Hepatic stellate cell (primary cell): ENCODE measurements at places on chromosomes 6 and 20.

DNA sequence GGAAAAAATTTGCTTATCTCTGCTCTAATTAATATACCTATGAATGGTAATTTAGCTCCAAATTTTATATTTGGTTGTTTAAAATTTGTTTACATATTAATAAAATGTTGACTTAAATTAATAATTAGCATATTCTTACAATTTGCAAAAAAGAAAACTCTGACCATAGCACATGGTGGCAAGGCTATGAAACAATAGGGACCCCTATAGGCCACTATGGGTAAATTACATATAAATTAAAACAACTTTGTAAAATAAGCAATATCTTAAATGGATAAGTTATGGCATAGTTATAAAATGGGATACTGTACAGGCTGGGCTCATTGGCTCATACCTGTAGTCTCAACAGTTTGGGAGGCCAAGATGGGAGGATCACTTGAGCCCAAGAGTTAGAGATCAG, 76.0 kb downstream of the MKKS start:
- DNase-seq = no peak

DNA sequence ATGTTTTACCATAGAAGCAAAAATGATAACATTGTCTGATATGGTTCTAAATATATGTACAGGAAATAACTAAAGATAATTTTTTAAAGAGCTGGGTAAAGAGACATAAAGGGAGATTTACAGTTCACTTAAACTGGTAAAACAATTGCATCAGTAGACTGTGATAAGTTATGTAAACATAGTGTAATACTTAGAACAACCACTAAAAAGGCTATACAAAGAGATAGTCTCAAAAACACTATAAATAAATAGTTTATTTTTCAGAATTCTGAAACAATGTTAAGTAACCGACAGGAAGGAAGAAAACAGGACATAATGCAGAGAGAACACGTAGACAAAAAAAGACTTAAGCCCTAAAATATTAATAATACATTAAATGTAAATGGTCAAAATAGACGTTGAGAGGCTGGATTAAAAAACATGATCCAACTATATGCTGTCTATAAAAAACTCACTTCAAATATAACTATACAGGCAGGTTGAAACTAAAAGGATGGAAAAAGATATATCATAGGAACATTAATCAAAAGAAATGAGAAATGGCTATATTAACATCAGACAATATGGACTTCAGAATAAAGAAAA, 32.7 kb upstream of the ATXN1 start:
- DNase-seq = no peak

DNA sequence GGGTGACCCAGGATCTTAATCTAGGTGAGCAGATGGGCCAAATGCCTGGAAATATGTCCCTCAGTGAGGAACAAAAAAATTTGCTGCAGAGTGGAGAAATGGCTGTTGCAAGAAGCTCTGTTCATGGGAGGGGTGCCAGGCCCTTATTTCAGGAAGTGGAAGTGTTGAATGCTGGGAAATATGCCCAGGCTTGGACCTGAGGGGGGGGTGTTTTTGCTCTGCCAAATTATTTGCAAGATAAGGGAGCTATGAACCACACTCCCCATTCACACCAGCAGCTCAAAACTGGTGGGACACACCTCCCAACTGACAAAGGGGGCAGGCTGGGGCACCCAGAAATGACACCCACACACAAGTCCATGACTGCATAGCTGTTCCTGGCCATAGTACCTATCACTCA, 8.7 kb downstream of the CST4 start:
- DNase-seq = no peak

DNA sequence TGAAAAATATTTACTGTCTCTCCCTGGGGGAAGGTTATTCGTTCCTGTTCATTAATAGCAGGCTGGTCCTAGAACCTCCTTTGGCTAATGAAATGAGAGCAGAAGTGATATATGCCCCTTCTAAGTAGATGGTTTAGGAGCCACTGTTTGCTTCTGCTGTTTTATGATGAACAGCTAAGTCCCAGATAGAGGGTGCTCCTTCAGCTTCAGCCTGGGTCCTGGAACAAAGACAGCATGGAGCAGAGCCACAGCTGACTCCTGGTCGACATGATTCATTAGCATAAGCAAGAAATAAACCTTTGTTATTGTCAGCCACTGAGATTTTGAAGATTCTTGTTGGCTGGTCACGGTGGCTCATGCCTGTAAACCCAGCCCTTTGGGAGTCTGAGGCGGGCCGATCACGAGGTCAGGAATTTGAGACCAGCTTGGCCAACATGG, 47.8 kb upstream of the ARMC2 start:
- no peak for DNase-seq

DNA sequence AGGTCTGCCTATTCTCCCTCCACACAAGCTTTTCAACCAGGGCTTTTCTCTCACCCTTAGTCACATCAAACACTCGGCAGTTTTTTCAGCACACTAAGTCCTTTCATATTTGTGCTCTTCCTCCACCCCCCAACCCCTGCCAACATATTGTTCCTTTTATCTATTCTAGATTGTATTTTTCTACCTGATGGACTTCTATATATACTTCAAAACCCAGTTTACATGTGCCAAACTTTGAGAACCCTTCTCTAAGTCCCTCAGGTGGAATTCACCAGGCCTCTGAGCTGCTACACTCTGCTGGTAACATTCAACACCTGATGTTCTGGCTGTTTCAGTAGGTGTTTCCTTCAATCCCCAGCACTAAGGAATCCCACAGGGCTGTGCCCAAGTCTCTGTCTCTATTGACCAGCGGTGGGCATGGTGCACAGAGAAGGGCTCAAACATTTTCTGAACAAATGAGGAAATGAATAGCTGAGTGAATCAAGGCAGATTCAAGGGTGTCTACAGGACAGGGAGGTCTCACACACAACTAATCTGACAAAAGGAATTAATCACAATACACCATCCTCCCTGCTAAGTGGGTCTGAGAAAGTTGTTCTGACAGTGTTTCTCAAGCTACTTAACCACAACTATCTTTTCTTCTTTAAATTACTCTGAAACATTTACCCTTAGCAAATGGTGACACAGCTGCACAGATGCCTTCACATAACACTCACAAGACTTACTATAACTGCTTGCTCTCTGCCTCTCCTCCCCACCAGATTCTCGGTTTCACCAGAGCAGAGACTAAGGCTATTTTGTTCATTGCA, 166.5 kb downstream of the TSHZ2 start:
- no peak for DNase-seq

DNA sequence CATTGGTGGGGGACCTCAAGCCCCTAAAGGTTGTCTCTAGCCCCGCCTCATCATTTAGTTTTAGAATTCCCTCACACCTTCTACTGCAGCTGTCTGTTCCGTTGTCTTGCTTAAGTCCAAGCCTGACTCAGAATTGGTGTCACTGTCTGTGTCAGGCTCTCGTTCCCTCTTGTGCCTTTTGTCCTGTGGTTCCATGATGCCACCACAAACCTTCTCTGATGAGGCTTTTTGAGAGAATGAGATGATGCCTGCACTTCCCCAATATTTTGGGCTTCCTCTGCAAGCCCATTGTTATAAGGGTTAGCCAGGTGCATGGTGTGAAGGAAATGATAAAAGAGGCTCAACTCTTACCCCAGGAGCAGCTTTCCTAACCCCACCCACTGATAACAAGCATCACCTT, 8.1 kb upstream of the AKIRIN2 start:
- DNase-seq = no peak

DNA sequence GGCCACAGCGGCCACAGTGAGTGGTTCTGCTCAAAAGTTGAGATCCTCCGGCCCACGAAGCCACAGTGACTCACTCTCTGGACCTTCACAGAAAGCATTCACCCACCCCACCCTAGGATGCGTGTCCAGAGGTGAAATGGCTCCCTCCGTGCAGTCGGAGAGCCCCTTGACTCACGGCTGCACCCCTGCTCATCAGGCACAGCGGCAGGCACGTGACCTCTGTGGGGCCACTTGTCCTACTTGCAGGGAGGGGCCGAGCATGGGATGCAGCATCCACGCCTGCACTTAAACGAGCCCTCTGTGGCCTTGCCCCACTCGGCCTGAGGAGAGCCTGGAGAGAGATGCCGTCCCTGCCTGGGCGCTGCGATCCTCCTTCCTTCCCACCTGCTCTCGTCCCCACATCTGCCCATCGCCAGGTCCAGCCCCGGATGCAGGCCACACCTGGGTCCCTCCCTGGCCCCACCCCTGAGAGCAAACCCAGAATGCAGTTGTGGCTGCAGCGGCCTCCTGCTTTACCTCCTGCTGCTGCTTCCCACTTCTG, 28.7 kb downstream of the NTSR1 start:
- DNase-seq = no peak

GRCh38 chr6:130913120-130913519, 85.9 kb downstream of the SMLR1 start:
- no peak for DNase-seq

DNA sequence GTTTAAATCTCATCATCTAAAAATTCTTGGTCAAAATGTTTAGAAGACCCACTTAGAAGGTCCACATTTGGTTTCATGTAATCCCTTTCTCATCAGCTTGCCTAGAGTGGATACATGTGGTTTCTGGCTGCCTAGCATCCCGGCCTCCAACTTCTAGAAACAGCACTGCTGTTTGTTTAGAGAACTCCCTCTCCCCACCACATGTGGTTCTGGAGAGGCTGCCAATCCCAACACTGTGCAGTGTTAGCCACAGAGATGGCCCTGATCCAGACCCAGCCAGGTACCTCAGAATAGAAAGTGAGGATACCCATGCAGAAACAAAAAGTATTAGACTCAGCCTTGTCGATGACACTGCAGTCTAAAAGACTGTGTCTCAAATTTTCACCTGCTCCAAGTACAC, 241.8 kb downstream of the BCKDHB start:
- no peak for DNase-seq

DNA sequence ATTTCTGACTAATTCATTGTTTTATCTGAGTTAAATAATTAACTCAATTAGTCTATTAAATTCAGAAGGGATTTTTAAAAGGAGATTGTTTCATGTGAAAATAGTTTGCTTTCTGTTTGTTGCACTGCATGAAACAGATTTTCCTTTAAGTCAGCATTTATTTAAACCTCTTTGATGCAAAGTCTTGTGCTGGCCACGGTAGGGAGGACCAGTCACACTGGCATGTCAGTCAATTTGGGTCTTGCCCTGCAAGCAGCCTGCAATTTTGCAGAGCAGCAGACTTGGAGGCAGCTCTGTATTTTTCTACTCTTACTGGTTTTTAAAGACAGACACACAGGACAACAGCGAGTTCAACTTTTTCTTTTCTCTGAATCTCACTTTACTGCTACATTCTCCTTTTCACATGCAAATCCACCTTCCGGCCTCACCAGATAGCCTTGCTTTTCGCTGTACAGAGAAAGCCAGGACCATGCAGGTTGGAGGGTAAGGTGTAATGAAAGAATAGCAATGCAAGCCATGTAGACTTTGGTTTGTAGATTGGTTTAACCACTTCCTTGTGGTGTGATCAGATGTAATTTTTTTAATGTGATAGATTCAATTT, 689.9 kb upstream of the AGPAT4 start:
- DNase-seq = no peak

- no peak for DNase-seq
These were observed 24.5 kb upstream of the HLA-A start for GRCh38 chr6:29917857-29918256.

GRCh38 chr6:131492932-131493573, 80.0 kb upstream of the ARG1 start:
- DNase-seq = no peak

DNA sequence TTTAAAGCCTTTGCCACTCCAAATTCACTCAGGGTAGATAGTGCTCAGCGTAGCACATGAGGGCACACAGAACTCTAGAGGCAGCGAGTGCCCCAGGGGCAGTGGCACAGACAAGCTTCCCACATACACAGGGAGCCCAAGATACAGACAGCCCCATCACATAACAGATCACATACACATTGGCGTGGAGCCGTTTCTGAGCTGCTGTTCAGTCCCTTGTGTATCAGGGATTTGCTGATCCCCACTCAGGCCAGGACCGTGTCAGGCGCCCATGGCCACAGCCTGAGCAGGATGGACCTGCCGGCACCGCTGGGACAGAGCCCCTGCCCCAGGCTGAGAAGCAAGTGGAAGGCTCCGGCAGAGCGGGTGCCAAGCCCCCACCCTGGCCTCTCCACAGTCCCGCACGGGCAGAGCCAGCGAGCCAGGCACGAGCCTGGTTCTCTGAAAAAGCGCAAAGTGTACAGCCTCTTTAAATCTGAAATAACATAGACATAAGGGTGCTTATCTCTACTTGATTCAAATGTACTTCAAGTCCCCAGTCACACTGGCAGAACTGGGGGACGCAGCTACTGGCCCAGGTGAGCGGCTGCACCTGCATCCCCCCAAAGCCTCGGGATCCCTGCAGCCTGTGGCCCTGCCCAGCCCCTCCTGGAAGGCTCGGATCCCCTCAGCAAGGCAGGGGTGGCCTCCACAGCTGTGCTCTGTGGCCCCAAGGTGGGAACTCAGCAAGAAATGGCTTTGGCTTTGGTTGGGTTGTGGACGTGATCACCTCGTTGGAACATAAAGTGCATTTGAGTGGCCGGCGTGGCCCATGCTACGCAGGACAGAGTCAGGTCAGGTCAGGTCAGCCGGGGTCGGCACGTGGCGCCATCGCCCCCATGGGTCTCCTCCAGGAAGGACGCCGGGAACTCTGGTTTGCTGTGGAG, 231.3 kb downstream of the ERMARD start:
- DNase-seq = no peak

GRCh38 chr6:166304106-166304505, 4.1 kb downstream of the PRR18 start:
- no peak for DNase-seq

- no peak for DNase-seq
These were observed 34.1 kb upstream of the MYLK2 start for GRCh38 chr20:31785089-31785488.

- no peak for DNase-seq
These were observed 116.1 kb downstream of the JAG1 start for GRCh38 chr20:10557685-10558084.

DNA sequence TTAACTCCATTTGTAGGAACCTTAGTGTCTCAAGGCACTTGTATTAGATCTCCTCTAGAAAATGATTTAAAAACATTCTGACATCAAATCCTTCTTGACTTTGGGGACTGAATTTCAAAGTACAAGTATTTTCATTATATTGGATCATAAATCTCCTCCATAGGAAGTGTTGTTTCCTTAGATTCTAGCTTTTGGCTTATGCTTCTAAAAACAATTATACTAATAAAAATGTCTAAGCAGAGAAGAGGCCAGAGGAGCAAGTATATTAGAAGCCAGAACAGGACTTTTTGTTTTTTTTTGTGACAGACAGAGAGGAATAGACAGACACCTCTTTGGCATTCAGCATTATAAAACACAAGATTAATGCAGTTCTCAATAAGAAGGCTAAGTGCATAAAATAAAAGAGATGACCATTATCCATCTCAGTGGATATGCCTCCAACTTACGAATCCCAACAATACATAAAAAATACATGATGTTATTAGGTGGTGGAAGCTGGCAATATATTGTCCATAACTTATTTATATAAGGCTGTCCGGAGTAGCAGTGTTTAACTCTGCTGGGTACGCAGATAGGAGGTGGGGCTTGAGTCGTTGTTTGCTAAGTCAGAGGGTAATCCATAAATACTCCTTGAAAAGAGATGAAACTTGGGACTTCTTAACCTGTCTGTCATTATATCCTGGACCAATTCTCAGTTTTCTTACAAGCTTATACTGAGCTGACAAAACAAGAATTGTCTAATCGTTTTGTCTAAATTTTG, 31.9 kb upstream of the NOX3 start:
- DNase-seq = no peak

- DNase-seq = peak; percentile 2
These were observed 195.8 kb downstream of the HAO1 start for GRCh38 chr20:7744411-7744810.
